ENCODE measurements at places on chromosomes 1 and 21.

GRCh38 chr1:19003371-19004290 is 47.2 kb upstream of the IFFO2 start:
- no peak for DNase-seq

DNA sequence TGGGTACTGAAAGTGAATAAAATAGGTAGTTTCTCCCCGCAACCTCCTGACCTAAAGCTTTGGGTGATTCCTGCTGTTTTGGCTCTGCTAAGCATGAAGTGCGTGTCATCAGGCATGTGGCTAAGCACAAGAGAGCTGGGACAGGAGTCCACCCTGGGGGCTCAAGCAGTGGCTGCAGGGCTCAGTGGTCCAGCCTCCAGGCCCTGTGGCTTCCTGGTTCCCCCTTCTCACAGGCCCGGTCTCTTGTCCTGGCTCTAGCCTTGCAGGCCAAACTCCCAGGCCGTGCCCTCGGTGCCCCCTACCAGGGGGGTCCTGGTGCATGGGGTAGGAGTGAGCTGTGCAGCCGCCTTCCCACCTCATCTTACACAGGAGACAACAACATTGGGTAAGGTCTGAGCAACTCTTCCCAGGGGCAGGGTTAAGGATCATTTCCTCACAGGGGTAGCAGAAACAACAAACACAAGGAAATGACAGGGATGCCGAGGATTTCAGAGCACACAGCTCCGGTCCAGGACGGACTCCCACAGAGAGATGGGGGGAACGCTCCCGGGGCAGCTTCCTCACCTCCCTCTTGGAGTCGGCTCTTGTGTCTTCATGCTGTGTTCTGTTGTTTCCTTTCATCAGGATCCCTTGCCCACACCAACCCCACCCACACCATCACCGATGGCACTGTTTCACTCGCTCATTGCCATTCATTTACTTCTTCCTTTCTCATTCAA is 19.8 kb upstream of the SLC2A1 start:
- DNase-seq, result no peak

GRCh38 chr1:28175955-28176485 is 470 bp downstream of the PTAFR start:
- DNase-seq, result no peak

GRCh38 chr1:227898502-227899140 is 49.1 kb downstream of the WNT9A start:
- DNase-seq, result no peak

GRCh38 chr1:224670506-224670905 is 54.4 kb downstream of the CNIH3 start:
- DNase-seq, result no peak

DNA sequence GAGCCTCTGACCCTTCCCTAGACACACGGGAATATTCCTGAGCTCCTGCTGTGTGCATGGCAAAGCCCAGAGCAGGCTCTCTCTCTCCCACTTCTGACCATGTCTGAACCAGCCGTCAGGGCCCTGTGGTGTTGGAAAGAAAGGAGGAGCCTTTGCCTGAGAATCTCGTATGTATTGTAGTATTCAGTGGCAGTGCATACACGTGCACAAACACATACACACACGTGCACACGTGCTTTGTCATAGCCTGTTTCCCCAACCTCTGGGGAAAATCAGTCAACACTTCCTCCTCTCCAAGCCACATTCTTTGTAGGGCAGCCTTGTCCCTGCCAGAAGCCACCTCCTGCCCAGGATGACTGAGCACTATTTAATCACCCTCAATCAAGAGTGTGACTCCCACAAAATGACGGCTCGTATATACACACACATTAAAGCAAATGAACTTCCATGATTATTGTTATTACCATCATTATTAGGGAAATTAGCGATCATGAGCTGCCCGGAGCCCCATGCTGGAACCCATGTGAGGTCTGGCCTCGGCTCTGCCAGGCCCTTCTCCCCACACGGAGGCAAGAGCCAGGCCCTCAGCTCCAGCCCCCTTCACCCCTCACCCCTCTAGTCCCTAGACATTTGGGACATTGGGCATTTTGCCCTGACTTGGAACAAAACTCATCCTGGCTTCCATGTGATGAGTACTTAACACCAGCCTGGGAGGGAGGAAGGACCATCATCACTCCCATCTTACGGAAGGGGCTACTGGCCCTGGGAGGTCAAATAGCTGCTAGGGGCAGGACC is 331.9 kb downstream of the NPHP4 start:
- DNase-seq, result no peak

DNA sequence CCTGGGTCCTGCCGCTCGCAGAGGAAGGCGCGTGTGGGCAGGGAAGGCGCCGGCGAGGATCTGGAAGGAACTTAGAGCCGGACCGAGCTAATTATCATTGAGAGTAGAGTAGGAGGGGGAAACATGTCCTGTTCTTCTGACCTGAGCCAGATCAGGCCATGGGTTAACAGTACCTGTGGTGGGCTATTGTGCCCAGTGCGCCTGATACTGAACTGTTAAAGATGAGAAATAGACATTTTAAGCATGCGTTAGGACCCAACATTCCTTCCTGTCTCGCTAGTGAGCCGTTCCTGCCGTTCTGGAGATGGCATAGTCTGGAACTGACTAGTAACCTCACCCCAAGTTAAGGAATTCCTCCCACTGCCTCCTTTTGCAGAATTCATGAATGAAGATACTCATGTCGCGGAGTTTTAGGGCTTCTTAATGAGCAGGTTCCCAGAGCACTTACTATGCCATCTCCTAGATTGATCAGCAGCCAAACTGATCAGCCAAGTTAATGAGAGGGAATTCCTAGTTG is 870 bp downstream of the STRIP1 start:
- DNase-seq, result no peak

DNA sequence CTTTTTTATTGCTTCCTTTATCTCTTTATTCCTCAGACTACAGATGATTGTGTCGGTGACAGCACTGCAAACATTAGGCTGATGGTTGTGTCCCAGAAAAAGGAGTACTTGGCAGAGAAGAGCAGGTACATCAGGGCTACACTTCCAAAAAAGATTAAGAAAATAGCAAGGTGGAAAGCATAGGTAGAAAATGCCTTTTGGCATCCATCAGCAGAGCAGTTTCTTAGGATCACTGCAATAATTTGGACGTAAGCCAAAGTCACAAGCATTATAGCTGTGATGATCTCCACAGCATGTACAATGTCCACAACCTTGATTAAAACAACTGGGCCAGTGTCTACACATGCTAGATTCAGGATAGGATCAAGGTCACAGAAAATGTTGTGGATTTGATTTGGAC is 5.9 kb downstream of the OR6K2 start:
- no peak for DNase-seq

- no peak for DNase-seq
Measured at GRCh38 chr1:147626739-147627138, 43.6 kb downstream of the ACP6 start.
